ENCODE measurements at places on chromosomes 6 and 20.

DNA sequence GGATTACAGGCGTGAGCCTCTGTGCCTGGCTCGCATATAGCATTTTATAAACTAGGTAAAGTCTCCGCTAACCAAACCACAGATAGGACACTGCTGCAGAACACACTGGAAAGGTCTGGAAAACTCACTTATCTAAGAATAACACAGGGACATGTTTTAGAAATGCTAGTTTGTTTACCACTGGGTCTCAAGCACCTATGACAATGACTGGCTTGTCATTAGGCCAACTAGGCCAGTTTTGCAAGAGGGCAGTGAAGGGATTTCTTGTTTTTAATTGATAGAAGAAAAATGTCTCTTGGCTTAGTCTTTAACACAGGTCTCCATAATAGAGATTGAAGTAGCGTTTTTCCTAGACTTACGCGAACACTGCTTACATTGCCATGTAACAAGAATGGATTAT, 201.4 kb downstream of the TMEM242 start:
- no peak for DNase-seq

DNA sequence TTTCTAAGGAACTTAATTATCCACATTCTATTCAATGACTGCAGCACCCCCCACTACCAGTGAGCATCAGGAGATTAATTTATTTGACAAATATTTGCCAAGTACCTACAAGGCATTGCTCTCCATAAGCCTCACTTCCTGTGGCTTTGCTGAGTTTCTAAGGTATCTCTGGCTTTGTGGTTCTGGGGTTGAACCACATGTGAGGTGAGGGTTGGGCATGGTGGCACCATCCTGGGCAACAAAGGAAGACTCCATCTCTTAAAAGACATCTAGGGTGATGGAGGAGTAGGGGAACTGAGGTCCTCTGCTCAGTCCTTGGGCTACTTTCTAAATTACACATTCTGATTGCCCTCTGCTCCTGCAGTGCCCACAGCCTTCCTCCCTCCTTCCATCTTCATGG, 25.5 kb upstream of the WFDC2 start:
- DNase-seq = no peak

DNA sequence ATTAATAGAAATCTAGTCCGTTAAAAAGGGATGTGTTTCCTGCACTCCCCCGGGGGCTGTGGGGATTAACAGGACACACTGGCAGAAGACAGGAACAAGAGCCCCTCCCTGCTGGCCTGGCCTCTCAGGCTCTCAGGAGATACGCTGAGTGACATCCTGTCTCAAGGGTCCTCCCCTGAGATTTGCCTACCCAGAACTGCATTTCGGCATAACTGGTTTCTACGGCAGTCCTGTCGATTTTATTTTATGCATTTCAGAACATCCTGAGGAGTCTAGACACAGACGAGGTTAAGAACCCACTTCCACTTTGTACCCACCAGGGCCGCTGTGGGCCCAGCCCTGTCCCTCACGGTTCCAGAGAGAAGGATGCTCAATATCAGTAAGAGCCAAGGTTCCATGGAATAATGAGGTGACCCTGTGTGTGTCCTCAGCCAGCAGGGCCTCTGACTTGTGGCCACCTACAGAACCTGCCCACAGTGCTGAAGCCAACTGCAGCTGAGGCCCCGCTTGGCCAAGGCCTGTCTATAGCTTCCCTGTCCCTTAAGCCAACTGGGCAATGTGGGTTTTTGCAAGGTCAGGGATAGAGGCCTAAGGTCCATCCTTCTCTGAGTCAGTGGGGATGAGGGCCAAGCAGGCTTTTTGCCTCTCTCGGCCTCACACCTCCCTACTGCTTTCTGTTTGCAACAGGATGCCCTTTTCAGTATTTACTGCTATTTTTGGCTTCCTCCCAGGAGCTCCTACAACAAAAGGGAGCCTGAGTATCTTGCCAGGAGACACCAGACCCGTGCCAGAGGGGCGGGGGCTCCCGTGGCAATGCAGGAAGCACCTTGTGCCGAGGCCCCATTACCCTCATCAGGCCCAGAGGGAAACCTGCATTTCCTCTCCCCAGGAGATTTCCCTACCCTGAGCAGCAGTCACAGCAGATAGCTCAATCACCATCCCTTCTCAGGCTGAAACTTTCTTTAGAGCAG, 14.7 kb downstream of the UQCC2 start:
- peak; percentile 59 for DNase-seq

DNA sequence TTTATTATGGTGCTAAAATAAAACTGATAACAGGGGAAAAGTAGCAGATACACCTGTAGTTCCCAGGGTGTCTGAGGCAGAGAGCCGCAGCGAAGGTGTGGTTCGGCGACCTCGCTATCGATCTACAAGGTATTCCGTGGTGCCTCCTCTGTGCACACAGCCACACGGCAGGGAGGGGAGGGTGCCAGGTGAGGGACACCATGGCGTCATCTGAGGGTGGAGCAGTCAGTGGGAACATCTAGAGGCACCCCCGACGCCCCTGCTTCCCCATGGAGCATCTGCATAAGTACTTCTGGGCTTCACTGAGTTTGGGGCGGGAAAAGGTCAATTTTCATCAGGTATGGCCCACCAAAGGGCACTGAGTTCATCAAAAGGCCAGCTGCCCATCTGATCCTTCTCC, 243.3 kb downstream of the TAF4 start:
- no peak for DNase-seq

- no peak for DNase-seq
Measured at GRCh38 chr6:87675004-87675681, 26.9 kb downstream of the AKIRIN2 start.

GRCh38 chr6:72446430-72446829, 175.4 kb upstream of the KCNQ5 start:
- no peak for DNase-seq

DNA sequence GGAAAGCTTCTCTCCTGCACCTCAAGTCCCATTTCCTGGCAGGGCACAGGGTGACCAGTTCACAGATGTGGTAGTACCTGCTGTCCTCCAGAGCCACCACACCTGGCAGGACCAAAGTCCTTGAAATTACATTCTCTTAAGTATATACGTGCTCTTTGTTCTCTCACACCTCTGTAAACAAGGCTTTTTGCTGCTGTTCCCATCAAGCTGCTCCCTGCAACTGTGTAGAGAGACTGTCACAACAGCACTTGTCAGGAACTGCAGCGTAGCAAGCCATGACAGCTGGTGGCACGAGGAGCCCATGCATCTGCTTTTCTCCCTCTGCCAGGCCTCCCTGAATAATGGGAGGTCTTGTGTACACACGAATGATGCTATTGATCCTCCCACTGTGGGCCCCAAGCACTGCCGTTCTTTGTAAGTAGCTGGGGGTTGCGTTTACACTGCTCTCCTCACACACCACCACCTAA, 431.8 kb downstream of the CD83 start:
- DNase-seq = no peak

GRCh38 chr6:43749461-43749860, 20.6 kb upstream of the VEGFA start:
- DNase-seq = no peak

- DNase-seq = no peak
Measured at GRCh38 chr20:12965870-12966251, 42.9 kb upstream of the SPTLC3 start.

DNA sequence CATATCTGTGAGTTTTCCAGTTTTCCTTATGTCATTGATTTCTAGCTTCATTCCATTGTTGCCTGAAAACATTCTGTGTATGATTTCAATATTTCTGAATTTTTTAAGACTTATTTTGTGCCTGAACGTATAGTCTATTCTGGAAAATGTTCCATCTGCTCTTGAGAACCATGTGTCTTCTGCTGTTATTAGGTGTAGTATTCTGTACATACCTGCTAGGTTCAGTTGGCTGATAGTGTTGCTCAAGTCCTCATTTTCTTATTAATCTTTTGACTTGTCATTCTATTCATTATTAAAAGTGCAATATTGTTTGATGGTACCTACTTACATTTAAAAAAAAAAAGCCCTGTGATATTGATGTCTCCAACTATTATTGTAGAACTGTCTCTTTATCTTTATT, 869.8 kb upstream of the MAN1A1 start:
- no peak for DNase-seq

DNA sequence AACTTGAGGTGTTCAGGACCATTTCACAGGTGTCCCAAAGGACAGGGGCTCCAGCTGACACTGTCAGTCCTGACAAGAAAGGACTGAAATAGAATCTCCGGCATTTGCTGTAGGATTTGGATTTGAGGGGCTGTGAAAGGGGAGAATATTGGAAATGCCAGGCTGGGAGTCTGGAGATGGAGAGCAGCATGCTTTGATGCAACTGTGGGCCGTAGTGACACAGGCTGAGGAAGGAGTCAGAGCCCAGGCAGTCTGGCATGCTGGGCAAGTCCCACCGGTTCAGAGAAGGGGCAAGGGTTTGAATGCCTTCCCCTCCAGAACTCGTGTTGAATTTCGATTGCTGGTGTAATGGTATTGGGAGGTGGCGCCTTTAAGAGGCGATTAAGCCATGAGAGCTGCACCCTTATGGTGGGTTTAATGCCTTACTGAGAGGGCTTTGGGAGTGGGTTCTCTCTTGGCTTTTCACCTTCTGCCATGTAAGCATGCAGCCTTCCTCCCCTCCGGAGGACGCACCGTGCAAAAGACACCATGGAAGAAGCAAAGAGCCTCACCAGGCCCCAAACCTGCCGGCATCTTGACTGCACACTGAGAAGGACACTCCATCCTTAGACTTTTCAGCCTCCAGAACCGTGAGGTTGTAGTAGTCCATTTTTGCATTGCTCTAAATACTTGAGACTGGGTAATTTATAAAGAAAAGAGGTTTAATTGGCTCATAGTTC, 9.4 kb upstream of the PYGB start:
- DNase-seq = no peak

DNA sequence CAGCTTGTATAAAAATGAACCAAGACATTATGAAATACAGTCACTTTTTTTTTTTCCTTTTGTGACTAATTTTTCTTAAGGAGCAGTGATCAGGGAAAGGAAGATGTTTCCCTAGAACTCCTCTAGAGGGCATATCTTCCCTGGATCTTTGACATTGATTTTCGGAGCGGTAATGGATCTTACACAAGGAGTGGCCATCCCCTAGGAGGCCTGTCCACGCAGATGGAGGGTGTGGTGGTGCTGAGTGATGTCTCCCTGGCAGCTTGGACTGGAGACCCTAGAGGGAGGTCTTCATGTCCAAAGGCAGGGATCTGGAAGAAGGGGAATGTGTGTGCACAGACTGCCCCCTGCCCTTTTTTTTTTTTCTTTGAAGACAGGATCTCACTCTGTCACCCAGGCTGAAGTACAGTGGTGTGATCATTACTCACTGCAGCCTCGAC, 7.0 kb upstream of the KIFC1 start:
- no peak for DNase-seq

DNA sequence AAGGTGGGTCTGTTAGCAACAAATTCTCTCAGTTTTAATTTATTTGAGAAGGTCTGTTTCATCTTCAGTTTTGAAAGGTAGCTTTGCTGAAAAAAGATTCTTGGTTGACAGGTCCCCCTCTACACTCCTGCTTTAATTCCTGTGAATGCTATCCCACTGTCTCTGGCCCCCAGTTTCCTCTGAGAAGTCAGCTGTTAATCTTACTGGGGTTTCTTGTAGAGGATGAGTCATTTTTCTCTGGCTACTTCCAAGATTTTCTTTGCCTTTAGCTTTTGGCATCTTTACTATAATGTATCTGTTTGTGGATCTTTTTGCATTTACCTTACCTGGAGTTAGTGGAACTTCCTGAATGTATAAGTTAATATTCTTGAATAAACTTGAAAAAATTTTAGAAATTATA, 122.7 kb downstream of the MMS22L start:
- DNase-seq = peak; percentile 12

GRCh38 chr6:121865811-121866210, 430.4 kb downstream of the GJA1 start:
- no peak for DNase-seq

GRCh38 chr20:3250091-3250504, 11.1 kb upstream of the SLC4A11 start:
- DNase-seq = no peak

DNA sequence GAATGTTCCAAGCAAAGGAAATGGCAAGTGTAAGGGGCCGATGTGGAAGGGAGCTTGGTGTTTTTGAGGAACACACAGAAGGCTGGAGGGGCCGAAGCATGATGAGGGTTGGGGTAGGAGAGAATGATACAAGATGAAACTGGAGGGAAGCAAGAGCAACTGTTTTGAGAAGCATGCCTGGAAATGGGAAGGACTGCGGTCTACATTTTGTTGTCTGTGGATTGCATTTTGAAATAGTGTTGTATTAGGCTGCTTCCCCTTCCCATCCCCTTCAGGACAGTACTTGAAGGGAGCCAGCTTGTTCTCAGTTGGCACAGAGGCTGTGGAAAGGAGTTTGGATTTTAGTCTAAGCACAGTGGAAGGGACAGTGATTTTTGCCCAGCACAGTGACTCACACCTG, 2.2 kb downstream of the TM9SF4 start:
- DNase-seq = no peak

GRCh38 chr6:88650029-88650619, 313.3 kb downstream of the RNGTT start:
- DNase-seq = no peak

- DNase-seq = peak; percentile 56
Measured at GRCh38 chr6:75230484-75231325, 12.9 kb downstream of the COX7A2 start.

- DNase-seq = no peak
Measured at GRCh38 chr20:16672299-16672698, 57.5 kb upstream of the SNRPB2 start.

DNA sequence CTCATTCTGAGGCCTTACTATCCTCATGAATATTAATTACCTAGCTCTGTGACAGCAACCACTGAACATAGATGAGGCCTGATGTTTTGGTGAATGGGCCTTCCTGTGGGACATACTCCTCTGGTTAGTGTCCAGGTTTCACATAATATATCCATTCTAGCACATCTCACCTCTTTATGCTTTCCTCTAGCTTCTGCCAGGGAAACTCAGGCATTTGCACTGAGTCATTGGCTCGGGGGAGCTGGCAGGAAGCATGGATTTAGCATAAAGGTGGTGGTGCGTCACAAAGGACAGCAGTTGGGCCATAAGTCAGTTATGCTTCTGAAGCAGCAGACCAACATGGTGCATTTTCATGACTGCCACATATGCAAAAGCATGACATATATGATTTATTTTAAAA, 37.5 kb upstream of the TMEM170B start:
- no peak for DNase-seq

DNA sequence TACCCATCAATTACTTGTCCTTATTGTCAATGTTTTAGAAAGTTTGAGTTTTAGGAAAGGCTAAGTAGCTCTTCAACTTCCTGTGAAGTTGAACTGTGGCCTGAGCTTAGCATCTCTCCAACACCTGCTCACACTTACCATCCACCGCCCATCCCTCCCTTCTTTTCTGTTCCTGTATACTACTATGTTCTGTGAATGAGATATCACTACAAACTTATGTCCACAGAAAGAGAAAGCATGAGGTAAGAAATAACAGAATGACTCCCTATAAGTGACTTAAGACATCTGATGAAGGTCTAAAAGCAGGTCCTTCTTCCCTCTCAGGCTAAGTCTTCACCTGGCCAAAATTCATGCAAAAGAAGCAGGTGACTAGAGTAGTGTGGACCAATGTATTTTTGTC, 246.3 kb upstream of the PREP start:
- no peak for DNase-seq

All from hematopoietic multipotent progenitor cell treated with erythropoietin and hydrocortisone succinate and interleukin-3 and kit ligand, for 4 days (in vitro differentiated cells).